ENCODE measurements at places on chromosomes 5 and 9.

- no peak for DNase-seq
These were observed 116.7 kb downstream of the PPP2R2B start for GRCh38 chr5:146761811-146762210.

- no peak for DNase-seq
These were observed 414.1 kb upstream of the MEF2C start for GRCh38 chr5:89297066-89297465.

- no peak for DNase-seq
These were observed 32.1 kb upstream of the ALDH1A1 start for GRCh38 chr9:72984991-72985390.

- no peak for DNase-seq
These were observed 307.2 kb downstream of the GADD45G start for GRCh38 chr9:89911721-89912604.

- DNase-seq = peak; percentile 48
These were observed 33.4 kb upstream of the GNPDA1 start for GRCh38 chr5:142046191-142046590.

GRCh38 chr9:137387114-137387890 is 35.7 kb downstream of the EXD3 start:
- DNase-seq = no peak

DNA sequence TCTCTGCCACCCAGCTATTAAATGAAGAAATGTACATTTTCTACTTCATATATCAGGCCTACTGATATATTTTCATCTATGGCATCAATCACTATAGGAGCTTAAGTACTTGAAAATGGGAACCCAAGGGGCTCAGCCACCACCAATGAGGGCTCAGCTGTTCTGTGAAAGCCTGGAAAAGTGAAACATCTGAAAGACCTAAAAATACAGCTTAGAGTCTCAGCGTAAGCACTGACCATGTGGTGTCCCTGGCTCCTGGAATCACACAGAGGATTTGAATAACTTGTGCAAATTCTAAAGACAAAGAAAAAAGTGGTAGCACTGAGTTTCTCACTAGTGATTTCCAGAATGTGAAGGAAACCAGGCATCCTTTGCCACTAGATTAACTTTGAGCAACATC is 64.5 kb downstream of the PTPRD start:
- DNase-seq = no peak

DNA sequence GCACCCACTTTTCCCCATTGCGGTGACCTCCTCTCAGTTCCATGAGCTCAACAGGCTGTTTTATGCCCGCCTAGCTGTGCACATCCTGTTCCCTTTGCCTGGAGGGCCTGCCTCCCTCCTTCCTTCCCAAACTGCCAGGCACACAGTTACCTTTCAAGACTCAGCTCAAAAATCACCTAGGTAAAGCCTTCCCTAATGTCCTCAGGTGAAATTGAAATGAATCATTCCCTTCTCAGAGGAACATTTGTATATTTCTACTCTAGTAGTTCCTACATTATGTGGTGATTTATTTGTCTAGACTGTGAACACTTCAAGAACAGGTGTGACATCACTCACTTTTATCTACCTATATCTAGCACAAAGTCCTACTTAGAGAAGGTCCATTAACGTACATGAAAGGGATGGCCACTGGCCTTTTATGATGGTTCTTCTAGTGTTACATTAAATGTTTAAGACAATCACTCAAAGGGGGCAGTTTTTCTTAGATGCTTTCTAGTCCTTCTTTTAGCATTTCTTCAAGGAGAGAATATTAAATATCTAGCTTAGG is 103.5 kb upstream of the EQTN start:
- no peak for DNase-seq

DNA sequence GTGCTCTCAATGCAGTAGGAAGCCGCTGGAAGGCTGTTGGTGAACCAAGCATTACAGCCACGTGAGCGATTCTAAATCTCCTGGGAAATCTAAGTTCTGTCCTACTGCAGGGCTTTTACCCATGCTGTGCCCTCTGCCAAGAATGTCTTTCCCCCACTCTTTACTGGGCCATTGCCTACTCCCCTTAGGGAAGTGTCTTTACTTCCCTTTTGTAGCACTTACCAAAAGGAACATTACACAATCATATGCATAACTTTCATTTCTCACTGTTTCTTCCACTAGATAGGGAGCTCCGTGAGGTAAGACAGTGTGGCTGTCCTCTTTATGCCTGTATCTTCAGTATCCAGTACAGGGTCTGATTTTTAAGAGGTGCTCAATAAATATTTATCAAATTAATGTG is 241.7 kb upstream of the NR4A3 start:
- DNase-seq = peak; percentile 3

- DNase-seq = peak; percentile 40
These were observed 80.3 kb downstream of the HSD17B4 start for GRCh38 chr5:119532637-119533036.

- no peak for DNase-seq
These were observed 403.5 kb downstream of the ZSWIM6 start for GRCh38 chr5:61735531-61735930.

- no peak for DNase-seq
These were observed 161.1 kb downstream of the CSNK1G3 start for GRCh38 chr5:123673107-123673506.

GRCh38 chr5:34735491-34736426 is 79.6 kb downstream of the RAI14 start:
- DNase-seq = no peak

DNA sequence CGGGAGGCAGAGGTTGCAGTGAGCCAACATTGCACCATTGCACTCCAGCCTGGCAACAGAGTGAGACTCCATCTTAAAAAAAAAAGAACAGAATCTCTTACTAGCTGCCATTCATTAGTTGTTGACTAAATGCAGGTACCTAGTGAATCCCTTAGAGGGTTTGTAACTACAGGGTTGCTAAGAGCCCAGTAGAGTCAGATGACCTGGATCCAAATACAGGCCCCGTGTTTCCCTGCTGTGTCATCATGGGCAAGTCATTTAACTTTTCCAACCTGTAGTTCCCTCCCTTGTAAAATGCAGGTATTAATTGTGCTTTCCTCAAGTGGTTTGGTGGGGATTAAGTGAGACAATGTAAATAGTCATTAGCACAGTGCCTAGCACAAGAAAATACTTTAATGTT is 32.8 kb downstream of the PLAC8L1 start:
- DNase-seq = no peak

- DNase-seq = no peak
These were observed 291.7 kb downstream of the NR3C1 start for GRCh38 chr5:143111799-143112198.

DNA sequence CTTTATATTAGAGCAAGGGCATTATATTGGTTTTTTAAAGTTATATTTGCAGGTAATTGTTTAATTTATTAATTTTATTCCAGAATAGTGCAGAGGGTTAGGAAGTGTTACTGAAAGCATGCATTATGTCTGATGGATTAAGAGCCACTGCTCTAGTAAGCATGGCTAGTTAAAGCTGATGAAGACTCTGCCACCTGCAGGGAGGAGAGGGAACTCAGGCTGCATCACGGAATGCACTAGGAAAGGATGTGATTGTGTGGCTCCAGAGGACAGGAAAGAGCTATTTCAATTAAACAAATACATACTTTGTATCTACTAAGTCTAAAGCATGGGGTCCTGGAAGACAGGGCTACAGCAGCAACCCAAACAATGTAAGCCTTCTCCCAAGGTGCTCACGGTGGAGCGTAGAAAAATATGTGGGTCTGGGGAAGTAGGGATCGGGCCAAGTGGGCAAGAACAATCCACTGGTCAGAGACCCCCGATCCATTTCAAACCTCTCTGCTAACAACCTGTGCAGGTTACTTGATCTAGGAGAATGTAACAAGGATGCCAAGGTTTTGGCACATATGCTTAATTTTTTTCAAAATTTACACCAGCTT is 15.3 kb upstream of the GRXCR2 start:
- peak; percentile 83 for DNase-seq

GRCh38 chr9:134912126-134912840 is 5.4 kb downstream of the FCN1 start:
- DNase-seq = no peak

DNA sequence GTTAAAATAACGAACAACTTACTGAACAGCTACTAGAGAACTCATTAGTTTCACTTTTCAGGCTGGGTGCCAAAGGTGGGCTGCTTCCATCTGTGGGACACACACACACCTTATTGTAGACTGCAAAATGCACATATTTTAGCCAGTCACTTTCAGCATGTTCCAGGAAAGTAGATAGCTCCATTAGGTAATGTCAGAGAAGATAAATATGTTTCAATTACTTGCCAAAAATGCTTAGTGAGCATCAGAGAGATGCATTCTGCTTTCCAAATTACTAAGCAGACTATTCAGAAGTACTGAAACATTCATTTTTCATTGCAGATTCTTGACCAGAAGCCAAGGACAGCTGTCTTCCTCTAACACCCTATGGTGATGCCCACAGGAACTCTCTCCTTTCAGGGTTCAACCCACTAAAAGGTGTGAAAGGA is 56.2 kb upstream of the APC start:
- DNase-seq = no peak

DNA sequence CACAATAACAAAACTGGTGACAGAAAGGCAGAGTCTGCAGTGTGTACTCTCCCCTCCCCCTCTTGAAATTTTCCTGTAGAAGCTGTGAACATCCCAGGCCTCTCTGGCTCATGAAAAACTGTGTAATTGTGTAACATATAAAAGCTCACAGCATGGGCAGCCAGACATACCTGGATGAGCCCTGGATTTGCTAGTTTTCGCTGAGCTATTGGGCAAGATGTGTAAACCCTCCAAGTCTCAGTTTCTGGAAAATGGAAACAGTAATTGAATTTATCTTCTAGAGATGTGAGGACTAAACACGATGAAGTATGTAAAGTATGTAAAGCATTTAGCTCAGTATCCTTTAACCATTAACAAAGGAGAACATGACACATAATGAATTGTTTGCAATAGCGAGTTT is 143.2 kb upstream of the ANKH start:
- no peak for DNase-seq

- DNase-seq = no peak
These were observed 217.2 kb downstream of the MEF2C start for GRCh38 chr5:88665750-88666215.

GRCh38 chr5:43038496-43038989 is 1.6 kb downstream of the ANXA2R start:
- peak; percentile 58 for DNase-seq

DNA sequence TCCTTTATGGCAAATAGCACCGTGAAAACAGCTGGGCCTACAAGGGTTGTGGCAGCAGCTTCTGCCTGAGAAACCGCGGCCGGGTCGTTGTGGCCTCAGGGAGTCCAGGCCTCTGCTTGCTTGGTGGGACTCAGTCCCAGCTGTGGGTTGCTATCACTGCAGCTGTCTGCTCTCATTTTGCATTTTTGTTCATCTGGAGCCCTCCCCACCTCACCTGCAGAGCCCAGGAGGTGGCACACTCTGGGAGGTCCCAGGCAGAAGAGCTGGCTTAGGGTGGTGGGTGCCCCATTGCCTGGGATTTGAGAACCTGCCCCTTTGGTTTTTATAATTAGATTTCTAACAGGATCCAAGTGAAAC is 138.4 kb downstream of the GADD45G start:
- no peak for DNase-seq

- no peak for DNase-seq
These were observed 234.4 kb upstream of the GAS1 start for GRCh38 chr9:87181670-87182069.

DNA sequence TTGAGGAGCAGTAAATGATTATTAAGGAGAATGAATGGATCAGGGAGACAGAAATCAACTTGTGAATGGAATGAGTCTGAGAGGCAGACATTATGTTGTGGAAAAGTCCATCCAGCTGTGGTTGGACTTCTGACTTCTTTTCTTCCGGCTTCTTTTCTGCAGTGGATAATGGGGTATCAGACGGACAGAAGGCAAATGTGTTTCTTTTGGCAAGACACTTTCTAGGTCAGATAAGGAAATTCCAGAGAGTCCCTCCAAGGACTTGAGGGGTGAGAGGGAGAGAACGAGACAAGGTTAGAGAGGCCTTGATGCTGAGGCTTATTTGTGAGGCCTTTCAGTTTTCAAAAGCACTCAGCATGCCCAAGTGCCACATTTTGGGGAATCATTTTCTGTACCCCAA is 17.1 kb upstream of the GRHPR start:
- no peak for DNase-seq

- no peak for DNase-seq
These were observed 1069.9 kb downstream of the EFNA5 start for GRCh38 chr5:106600803-106601202.

- DNase-seq = no peak
These were observed 84.7 kb downstream of the ZDHHC21 start for GRCh38 chr9:14608540-14608939.

GRCh38 chr9:28378231-28378630 is 805.0 kb upstream of the C9orf72 start:
- DNase-seq = no peak

- no peak for DNase-seq
These were observed 804.6 kb upstream of the DMAC1 start for GRCh38 chr9:8604201-8604600.

DNA sequence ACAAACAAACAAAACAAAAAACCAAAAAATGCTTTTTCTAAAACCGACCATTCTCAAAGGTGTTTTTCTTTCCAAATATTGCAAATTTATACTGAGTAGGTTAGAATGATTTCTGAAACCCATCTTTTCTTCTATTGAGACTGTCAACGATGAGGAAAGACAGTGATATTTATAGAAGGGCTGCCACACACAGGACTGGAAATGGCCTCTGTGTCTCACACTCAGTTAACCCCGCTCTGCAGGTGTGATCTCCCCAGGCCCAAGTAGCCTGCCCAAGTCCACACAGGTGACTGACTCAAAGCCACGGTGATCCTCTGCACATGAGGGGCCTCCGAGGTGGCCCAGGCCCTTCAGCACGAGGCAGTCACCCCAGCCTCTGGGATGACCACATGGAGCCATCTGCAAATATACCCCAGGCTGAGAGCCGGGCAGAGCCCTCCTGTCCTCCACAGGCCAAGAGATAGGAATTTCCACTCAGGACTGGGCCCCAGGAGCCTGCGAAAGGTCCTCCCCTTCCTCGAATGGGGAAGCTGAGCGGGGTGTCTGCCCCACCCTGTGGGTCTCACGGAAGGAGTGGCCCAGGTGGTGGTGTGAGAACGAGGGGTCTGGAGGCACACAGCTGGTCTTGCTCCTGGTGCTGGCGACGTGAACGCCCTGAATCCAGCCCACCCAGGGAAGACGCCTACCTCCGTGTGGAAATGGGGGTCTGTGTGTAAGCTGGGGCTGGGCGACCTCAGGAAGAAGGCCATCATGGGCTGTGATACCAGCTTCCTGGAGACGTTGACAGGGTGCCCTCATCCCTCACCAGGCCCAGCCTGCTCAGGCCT is 53.0 kb upstream of the PHYKPL start:
- no peak for DNase-seq

DNA sequence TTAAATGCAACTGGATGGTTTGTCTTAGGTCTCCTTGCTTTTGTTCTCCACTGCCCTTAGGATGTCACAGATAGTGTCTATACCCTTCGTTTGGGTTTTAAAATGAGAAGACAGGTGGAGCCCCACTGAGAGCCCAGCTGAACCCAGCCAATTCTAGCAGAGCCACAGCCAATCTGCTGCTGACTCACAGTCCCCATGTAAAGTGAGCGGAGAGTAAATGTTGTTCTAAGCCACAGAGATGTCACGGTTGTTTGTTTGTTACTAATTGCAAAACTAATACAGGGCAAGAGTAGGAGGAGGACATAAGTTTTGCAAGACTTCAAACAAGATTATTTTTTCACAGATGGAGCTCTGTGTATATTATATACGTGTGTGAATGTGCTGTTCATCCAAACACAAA is 50.5 kb upstream of the AGXT2 start:
- DNase-seq = no peak
